ENCODE measurements at places on chromosomes 1 and 21.

DNA sequence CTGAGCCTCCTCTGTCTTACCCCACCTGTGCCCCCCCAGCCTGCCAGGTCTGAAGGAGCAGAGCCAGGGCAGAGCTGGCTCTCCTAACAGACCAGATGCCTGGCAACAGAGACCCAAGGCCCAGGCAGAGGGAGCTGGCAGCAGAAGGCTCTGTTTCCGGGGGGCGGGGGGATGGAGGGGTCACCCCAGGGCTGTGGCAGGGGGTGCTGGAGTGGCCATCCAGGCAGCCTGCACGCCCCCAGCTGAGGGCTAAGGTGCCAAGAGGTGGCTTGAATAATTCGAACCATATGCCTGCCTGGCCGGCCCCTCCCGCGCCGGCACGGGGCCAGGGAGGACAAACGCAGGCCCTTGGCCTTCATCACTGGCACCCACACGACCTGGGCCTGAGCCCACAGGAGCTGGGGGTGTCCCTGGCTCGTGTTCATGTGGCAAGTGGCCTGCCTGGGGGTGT is 16.0 kb upstream of the PLEKHG5 start:
- no peaks in the 10 kb centered on the region for H3K27me3 ChIP-seq
- peaks cover 4% of the 10 kb centered on the region for H3K4me1 ChIP-seq
- no peak for DNase-seq
- no peaks in the 10 kb centered on the region for H3K36me3 ChIP-seq
- no peak overlapping the region for H3K27ac ChIP-seq

DNA sequence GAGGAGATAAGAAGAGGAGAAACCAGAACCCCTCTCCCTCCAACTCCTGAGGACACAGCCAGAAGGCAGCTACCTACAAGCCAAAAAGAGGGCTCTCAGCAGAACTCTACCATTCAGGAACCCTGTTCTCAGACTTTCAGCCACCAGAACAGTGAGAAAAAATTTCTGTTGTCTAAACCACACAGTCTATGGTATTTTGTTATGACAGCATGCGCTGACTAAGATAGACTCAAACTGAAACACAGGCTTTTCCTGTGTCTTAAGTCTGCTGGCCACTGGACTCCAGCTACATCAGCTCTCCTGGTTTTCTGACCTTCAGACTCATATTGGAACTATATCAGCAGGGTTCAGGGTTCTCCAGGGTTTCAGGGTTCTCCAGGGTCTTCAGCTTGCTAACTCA is 126.5 kb upstream of the TNFSF4 start:
- no peak overlapping the region for H3K4me3 ChIP-seq
- H3K27ac ChIP-seq, result no peak overlapping the region

GRCh38 chr1:21058035-21058793 is 118.5 kb downstream of the EIF4G3 start:
- no peak overlapping the region for H3K4me3 ChIP-seq
- peaks cover 9% of the 10 kb centered on the region for H3K4me1 ChIP-seq
- no peaks in the 10 kb centered on the region for H3K27me3 ChIP-seq
- no peak overlapping the region for H3K27ac ChIP-seq

DNA sequence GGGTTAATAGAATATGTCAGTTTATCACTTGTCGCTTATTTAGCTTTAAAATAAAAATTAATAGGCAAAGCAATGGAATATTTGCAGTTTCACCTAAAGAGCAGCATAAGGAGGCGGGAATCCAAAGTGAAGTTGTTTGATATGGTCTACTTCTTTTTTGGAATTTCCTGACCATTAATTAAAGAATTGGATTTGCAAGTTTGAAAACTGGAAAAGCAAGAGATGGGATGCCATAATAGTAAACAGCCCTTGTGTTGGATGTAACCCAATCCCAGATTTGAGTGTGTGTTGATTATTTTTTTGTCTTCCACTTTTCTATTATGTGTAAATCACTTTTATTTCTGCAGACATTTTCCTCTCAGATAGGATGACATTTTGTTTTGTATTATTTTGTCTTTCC is 98.1 kb downstream of the TGFB2 start:
- H3K4me1 ChIP-seq, result no peaks in the 10 kb centered on the region
- no peaks in the 10 kb centered on the region for H3K36me3 ChIP-seq
- H3K27me3 ChIP-seq, result no peaks in the 10 kb centered on the region
- H3K27ac ChIP-seq, result no peak overlapping the region

GRCh38 chr1:42993502-42994136 is 35.0 kb upstream of the SLC2A1 start:
- H3K36me3 ChIP-seq, result no peaks in the 10 kb centered on the region
- no peaks in the 10 kb centered on the region for H3K27me3 ChIP-seq
- H3K4me3 ChIP-seq, result no peak overlapping the region
- H3K4me1 ChIP-seq, result no peaks in the 10 kb centered on the region

- H3K27ac ChIP-seq, result no peak overlapping the region
- H3K4me1 ChIP-seq, result no peaks in the 10 kb centered on the region
- DNase-seq, result no peak
- H3K4me3 ChIP-seq, result no peak overlapping the region
These were observed 23.2 kb downstream of the CACNA1S start for GRCh38 chr1:201088901-201089525.

- DNase-seq, result no peak
- no peaks in the 10 kb centered on the region for H3K36me3 ChIP-seq
- no peaks in the 10 kb centered on the region for H3K27me3 ChIP-seq
- H3K4me1 ChIP-seq, result peaks cover 8% of the 10 kb centered on the region
- no peak overlapping the region for H3K27ac ChIP-seq
These were observed 40.5 kb downstream of the NEK2 start for GRCh38 chr1:211634931-211635330.

GRCh38 chr1:151680826-151681225 is 35.8 kb downstream of the CELF3 start:
- H3K4me1 ChIP-seq, result no peaks in the 10 kb centered on the region
- H3K27ac ChIP-seq, result no peak overlapping the region
- H3K27me3 ChIP-seq, result no peaks in the 10 kb centered on the region
- DNase-seq, result no peak

DNA sequence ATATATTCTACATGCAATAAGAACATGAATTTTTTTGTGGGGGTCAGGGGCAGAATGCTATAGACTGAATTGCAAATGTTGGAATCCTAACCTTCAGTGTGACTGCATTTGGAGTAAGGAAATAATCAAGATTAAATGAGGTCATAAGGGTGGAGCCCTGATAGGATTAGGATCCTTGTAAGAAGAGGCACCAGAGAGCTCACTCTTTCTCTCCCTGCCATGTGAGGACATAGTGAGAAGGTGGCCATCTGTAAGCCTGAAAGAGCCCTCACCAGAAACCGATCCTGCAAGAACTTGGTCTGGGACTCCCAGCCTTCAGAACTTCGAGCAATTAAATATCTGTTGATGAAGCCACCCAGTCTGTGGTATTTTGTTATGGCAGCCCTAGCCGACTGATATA is 70.3 kb upstream of the SOX13 start:
- no peaks in the 10 kb centered on the region for H3K27me3 ChIP-seq
- H3K36me3 ChIP-seq, result no peaks in the 10 kb centered on the region
- no peaks in the 10 kb centered on the region for H3K4me1 ChIP-seq

DNA sequence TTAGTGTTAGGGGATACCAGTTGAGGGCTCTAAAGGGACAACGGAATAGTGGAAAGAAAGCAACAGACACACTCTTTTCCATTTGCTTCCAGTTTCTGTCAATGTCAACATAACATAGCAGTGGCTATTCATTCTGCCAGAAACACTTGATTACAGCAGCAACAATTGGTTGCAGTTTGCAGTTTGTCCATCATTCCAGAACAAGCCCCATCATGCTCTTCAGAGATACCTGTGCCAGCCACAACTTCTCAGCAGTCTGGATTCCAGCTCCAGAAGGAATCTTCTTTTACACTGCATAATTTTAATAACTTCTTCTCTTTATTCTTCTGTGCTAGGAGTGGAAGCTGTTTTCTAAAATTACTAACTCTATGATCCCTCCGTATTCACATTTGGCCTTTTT is 1521.4 kb downstream of the PLA2G4A start:
- DNase-seq, result no peak
- H3K4me3 ChIP-seq, result no peak overlapping the region
- H3K4me1 ChIP-seq, result no peaks in the 10 kb centered on the region
- H3K27ac ChIP-seq, result no peak overlapping the region
- no peaks in the 10 kb centered on the region for H3K36me3 ChIP-seq

DNA sequence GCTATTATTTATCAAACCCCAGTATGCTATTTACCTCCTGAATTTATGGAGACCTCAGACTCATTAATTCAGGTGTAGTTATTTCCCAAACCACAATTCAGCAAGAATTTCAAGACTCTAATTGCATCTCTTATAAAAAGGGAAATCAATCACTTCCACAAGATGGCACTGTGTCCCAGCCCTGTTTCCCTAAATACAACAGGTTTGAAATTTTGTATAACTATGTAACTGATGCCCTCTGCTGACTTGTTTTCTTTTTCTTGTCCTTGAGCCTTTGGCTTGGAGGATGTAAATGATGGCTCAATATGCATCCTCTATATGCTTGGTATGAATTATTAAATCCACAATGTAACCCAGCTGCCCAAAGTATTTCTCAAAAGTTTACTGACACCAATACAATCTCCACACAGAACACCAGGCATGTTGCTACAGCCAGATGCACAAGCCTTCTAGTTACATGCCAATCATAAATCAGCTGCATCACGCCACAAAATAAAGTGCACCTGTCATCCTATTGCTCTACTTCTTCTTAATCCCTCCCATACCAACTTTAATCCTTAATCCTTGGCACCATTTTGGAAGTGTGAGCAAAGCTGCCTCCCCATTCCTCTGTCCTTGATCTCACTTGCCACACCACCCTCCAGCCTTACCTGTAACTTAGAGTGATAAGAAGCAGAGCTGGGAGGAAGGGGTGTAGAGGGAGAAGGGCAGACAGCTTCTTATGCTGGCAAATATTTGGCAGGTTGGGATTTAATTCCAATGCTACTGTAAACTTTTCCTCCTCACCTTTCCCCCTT is 9.0 kb downstream of the C1orf105 start:
- H3K36me3 ChIP-seq, result no peaks in the 10 kb centered on the region
- no peak overlapping the region for H3K4me3 ChIP-seq
- peaks cover 5% of the 10 kb centered on the region for H3K4me1 ChIP-seq
- no peak overlapping the region for H3K27ac ChIP-seq
- peak; percentile 70 for DNase-seq

GRCh38 chr1:54477153-54477561 is 70.9 kb upstream of the ACOT11 start:
- H3K27ac ChIP-seq, result no peak overlapping the region
- no peak overlapping the region for H3K4me3 ChIP-seq
- peaks cover 5% of the 10 kb centered on the region for H3K27me3 ChIP-seq

DNA sequence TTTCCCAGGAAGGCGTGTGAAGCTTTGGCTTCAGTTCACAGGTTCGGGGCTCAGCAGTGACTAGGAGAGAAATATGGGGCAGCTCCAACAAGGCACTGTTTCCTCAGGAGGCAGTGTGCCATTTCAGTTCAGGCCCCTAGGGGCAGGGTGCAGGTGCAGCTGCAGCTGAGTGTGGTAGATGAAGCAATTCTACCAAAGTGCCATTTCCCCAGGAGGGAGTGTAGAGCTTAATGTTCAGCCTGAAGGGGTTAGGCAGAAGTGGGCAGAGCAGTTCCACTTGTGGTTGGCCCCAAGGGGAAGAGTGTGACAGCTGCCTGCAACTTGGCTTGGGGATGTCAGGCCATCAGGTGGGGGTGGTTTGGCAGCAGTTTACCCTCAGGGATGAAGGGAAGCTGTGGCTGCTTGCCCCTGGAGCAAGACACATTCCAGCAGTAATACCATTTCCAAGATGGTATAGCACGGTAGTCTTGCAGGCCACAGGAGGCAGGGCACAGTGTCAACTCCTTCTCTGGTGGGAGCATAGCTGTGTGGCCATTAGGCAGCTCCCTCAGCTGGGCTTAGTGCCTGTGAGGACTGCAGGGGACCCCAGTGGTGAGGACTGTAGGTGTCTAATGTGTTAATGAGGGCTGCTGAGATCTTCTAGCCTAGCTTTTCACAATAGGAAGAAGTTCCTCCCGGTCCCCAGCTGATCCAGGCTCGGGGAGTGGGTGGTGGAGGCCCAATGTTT is 34.7 kb downstream of the RGSL1 start:
- no peak overlapping the region for H3K27ac ChIP-seq
- no peaks in the 10 kb centered on the region for H3K36me3 ChIP-seq
- no peaks in the 10 kb centered on the region for H3K27me3 ChIP-seq
- DNase-seq, result no peak
- H3K4me3 ChIP-seq, result no peak overlapping the region

GRCh38 chr1:201260236-201260590 is 23.1 kb upstream of the PKP1 start:
- peaks cover 8% of the 10 kb centered on the region for H3K4me1 ChIP-seq
- no peak for DNase-seq

- DNase-seq, result peak; percentile 32
- H3K27me3 ChIP-seq, result no peaks in the 10 kb centered on the region
- no peaks in the 10 kb centered on the region for H3K36me3 ChIP-seq
- H3K4me3 ChIP-seq, result no peak overlapping the region
- no peak overlapping the region for H3K27ac ChIP-seq
These were observed 171.8 kb upstream of the C1orf87 start for GRCh38 chr1:60245324-60245723.

GRCh38 chr1:155253797-155254196 is 1.5 kb downstream of the ENTREP3 start:
- H3K4me3 ChIP-seq, result peak overlapping the region; percentile 76
- H3K36me3 ChIP-seq, result peaks cover 23% of the 10 kb centered on the region

DNA sequence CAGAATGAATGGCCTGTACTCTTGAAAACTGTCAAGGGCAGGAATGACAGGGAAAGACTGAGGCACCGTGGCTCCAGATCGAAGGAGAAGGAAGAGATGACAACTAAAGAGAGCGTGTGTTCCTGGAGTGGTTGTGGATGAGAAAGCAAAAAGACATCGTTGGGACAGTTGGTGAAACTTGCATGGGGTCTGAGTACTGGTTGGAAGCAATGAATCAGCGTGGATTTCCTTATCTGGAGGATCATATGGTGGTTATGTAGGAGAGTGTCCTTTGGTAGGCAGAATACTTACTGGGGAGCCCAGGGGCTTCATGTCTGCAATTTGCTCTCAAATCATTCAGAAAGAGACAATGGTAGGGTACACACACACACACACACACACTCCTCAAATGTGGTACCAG is 13.9 kb downstream of the LEMD1 start:
- H3K4me1 ChIP-seq, result no peaks in the 10 kb centered on the region
- no peak for DNase-seq
- H3K36me3 ChIP-seq, result no peaks in the 10 kb centered on the region

GRCh38 chr1:23483321-23484252 is at the start of gene ASAP3:
Gene ASAP3 (minus strand): TSS chr1:23484179. CDS start chr1:23484133, 46 bp downstream.
- peak within 1 kb of the TSS; percentile 73 for H3K4me3 ChIP-seq
- peaks cover 9% of the 10 kb centered on the region for H3K4me1 ChIP-seq
- H3K36me3 ChIP-seq, result no peaks in the 10 kb centered on the region
- peaks cover 52% of the 10 kb centered on the region for H3K27me3 ChIP-seq
- DNase-seq, result peak; percentile 71

DNA sequence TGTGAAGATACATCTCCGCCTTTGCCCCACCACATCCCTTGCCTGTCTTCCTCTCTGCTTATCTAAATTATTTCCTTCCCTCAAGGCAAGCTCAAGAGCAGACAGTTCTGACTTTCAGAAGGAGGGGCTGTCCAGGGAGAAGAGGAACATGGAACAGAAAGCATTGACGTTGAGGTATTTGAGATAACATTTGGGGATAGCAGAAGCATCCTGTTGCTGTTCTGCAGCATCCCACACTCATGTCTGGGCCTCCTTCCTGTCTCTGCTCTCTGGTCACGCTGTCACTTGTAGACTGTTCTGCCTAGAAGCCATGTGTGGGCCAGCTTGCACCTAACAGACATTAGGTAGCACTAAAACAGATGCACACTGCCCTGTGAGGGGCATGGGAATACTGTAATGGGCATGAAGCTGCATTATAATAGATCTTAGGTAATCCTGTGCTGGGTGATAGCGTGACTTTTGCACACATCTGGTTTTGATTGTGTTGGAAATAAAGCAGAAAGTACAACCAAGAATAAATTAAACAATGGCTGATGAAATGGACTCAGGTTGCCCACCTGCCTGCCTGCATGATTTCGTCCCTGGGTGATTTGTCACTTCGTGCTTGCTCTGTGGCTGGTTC is 660 bp upstream of the RD3 start:
- no peak for DNase-seq
- no peak overlapping the region for H3K27ac ChIP-seq
- no peaks in the 10 kb centered on the region for H3K36me3 ChIP-seq
- peaks cover 4% of the 10 kb centered on the region for H3K27me3 ChIP-seq

Data from left lung (tissue), 14 donors.